ENCODE measurements at places on chromosomes 7 and 10.

GRCh38 chr10:51137756-51138529 lies 63.7 kb downstream of the PRKG1 start:
- no peak overlapping the region for H3K4me3 ChIP-seq
- no peak for DNase-seq
- H3K27me3 ChIP-seq = no peaks in the 10 kb centered on the region
- H3K27ac ChIP-seq = no peak overlapping the region
- H3K4me1 ChIP-seq = no peaks in the 10 kb centered on the region

GRCh38 chr7:100684534-100685042 lies 9.5 kb downstream of the GIGYF1 start:
- H3K27me3 ChIP-seq = no peaks in the 10 kb centered on the region
- DNase-seq = no peak
- no peak overlapping the region for H3K4me3 ChIP-seq
- H3K27ac ChIP-seq = no peak overlapping the region

DNA sequence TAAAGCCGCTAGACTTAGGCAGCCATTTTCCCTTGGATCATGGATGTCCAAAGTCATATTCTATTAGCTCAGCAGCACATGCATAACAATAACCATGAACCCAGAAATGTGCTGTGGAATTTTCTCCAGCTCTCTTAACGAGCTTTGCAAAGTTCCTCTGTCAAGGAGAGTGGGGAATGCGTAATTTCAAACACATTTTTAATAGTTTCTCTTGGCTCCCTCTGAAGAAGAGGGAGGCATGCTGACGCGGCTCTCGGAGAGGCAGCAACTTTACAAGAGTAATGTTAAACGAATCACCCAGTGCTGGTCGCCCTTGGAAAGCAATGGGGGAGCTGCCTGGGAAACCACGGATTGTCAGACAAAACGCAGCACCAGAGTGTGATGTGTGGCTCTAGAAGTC lies 114.8 kb downstream of the RAB18 start:
- no peak for DNase-seq
- H3K4me1 ChIP-seq = no peaks in the 10 kb centered on the region
- H3K36me3 ChIP-seq = no peaks in the 10 kb centered on the region
- no peak overlapping the region for H3K27ac ChIP-seq

- H3K27ac ChIP-seq = no peak overlapping the region
- DNase-seq = no peak
- no peak overlapping the region for H3K4me3 ChIP-seq
- no peaks in the 10 kb centered on the region for H3K4me1 ChIP-seq
Measured at GRCh38 chr7:90869335-90869734, 273.2 kb downstream of the CDK14 start.

GRCh38 chr7:74149603-74150002 lies 24.6 kb upstream of the EIF4H start:
- no peaks in the 10 kb centered on the region for H3K4me1 ChIP-seq
- DNase-seq = no peak
- no peaks in the 10 kb centered on the region for H3K36me3 ChIP-seq

- peaks cover 12% of the 10 kb centered on the region for H3K4me1 ChIP-seq
- H3K36me3 ChIP-seq = no peaks in the 10 kb centered on the region
- peak overlapping the region; percentile 11 for H3K27ac ChIP-seq
- no peak for DNase-seq
Measured at GRCh38 chr10:6300106-6300783, 97.5 kb downstream of the PFKFB3 start.

- no peak for DNase-seq
- H3K27ac ChIP-seq = no peak overlapping the region
- no peak overlapping the region for H3K4me3 ChIP-seq
- no peaks in the 10 kb centered on the region for H3K27me3 ChIP-seq
Measured at GRCh38 chr10:3525832-3526449, 259.1 kb downstream of the KLF6 start.

DNA sequence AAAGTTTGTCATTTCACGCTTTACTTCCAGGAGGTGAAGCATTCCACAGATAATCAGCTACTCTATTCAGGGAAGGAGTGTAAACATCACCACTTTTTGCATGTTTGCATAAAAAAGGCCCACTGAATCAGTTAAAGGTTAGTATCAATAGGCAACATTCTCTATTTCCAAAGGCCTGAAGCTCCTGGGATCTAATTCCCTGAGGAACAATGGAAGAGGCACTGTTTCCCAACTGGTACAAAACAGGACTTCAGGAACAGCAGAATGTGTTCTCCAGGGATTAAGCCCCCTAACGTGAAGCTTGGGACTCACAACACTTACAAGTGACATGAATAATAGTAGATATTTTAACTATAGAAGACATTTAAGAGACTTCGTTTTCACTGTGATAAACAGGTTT lies 6.1 kb downstream of the LRRN3 start:
- no peaks in the 10 kb centered on the region for H3K36me3 ChIP-seq
- H3K4me1 ChIP-seq = no peaks in the 10 kb centered on the region
- DNase-seq = peak; percentile 38
- no peak overlapping the region for H3K27ac ChIP-seq

DNA sequence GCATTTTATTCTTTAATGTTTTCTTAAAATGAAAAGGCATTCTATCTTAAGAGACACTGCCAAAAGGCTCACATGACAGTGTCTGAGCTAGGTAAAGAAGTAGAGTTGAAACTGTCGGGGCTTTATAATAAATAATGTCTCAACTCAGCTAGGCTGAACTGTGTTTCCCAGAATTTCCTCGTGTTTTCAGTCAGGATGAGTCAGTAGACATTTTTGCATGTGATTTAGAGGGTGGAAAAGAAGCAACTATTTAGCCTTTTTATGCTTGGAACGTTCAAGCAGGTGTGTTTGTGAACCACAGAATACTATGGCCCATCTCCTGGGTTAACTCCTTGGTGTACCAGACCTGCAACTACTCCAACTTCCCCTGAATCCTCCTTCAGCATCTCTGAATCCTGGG lies 23.4 kb upstream of the LIPA start:
- no peak for DNase-seq
- H3K27me3 ChIP-seq = no peaks in the 10 kb centered on the region
- H3K36me3 ChIP-seq = no peaks in the 10 kb centered on the region
- no peak overlapping the region for H3K4me3 ChIP-seq

DNA sequence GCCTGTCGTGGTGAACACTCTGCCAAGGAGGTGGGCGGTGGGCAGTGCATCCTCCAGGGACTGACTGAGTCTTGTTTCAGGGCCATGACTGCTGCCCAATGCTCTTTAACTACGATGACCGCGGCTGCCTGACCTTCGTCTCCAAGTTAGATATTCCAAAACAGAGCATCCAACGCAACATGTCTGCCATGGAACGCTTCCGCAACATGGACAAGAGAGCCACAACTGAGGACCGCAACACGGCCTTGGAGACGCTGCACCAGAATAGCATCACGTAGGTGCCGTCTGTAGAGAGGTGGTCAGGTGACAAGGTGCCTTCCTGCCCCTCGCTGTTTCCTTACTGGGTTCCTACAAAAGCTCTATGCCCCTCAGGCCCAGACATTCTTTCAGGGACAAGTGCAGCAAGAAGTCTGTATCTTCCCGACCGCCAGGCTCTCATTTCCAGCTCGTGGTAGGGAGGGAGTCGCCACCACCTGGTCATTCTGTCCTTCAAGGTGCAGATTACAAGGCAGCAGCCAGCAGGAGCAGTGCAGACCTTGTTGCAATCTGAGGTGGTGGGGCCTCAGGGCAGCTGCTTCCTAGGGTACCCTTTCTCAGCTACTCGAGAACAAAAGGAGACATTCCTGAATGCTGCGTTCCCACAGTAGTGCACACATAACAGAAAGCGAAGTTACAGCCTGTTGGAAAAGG lies 14.9 kb upstream of the ARPC1B start:
- DNase-seq = no peak
- peaks cover 13% of the 10 kb centered on the region for H3K4me1 ChIP-seq

DNA sequence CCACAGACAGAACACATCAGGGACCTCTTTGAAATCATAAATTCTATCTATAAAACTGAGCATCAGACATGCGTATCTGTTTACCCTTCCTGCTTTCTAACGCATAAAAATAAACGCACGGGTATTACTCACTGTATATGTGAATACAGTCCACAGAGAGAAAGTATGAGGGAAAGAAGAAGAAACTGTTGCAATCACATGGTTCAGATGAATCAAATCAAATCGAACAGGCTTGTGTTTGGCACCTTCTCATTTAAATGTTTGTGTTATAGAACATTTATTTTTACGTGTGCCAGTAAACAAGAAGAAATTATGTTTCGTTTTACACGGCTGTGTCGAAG lies 322.0 kb downstream of the FRMD4A start:
- H3K27me3 ChIP-seq = no peaks in the 10 kb centered on the region
- no peak for DNase-seq
- peaks cover 22% of the 10 kb centered on the region for H3K4me1 ChIP-seq
- peak overlapping the region; percentile 84 for H3K27ac ChIP-seq

GRCh38 chr7:84913731-84914130 lies 273.1 kb downstream of the SEMA3D start:
- H3K36me3 ChIP-seq = no peaks in the 10 kb centered on the region
- no peaks in the 10 kb centered on the region for H3K4me1 ChIP-seq
- H3K4me3 ChIP-seq = no peak overlapping the region
- DNase-seq = no peak
- H3K27ac ChIP-seq = no peak overlapping the region

DNA sequence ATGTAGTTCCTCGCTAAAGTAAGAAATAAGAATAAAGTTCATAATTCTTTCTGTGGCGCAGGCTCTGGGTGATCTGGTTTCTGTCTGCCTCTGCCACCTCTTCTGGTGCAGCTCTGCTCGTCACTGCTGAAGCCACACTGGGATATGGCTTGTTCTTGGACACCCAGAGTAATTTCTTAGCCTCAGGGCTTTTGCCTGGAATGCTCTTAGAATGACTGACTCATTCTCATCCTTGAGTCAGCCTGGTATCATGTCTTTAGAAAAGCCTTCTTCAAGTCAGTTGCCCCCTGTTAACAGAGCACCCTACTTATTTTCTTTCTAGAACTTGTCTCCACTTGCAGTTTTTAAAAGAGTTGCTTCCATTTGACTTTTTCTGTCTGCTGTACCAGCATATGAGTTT lies 2.0 kb downstream of the ZSCAN25 start:
- H3K27me3 ChIP-seq = no peaks in the 10 kb centered on the region
- no peak for DNase-seq
- H3K36me3 ChIP-seq = peaks cover 44% of the 10 kb centered on the region
- H3K4me1 ChIP-seq = peaks cover 4% of the 10 kb centered on the region

- no peaks in the 10 kb centered on the region for H3K27me3 ChIP-seq
- no peaks in the 10 kb centered on the region for H3K36me3 ChIP-seq
- H3K27ac ChIP-seq = no peak overlapping the region
- no peak overlapping the region for H3K4me3 ChIP-seq
Measured at GRCh38 chr10:54880996-54881395, 80.0 kb upstream of the PCDH15 start.

DNA sequence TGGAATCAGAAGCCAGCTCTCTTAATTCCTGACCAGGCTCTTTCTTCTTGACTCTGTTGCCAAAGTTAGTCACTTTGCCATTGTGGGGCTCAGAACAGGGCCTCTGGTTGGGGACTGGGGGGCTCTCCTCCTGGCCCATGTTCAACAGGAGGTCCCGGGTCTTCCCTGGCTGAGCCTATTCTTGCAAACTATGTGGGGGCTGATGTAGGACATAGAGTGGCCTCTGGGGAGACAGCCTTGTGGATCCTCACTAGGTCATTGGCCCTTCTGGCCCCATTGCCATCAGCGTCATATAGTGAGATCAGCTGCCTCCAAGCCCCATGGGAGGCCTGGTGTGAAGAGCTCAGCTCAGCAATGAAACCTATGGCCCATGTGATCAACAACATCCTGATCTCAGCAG lies 77.6 kb upstream of the LEP start:
- H3K27ac ChIP-seq = no peak overlapping the region
- no peak for DNase-seq
- no peak overlapping the region for H3K4me3 ChIP-seq

- peaks cover 39% of the 10 kb centered on the region for H3K36me3 ChIP-seq
- H3K4me1 ChIP-seq = peaks cover 6% of the 10 kb centered on the region
- no peak overlapping the region for H3K4me3 ChIP-seq
- no peak for DNase-seq
- no peak overlapping the region for H3K27ac ChIP-seq
- H3K27me3 ChIP-seq = no peaks in the 10 kb centered on the region
Measured at GRCh38 chr10:102517553-102517952, 13.8 kb downstream of the SUFU start.

GRCh38 chr7:112147793-112148361 lies 58.3 kb downstream of the DOCK4 start:
- no peaks in the 10 kb centered on the region for H3K27me3 ChIP-seq
- no peaks in the 10 kb centered on the region for H3K36me3 ChIP-seq
- peaks cover 14% of the 10 kb centered on the region for H3K4me1 ChIP-seq

DNA sequence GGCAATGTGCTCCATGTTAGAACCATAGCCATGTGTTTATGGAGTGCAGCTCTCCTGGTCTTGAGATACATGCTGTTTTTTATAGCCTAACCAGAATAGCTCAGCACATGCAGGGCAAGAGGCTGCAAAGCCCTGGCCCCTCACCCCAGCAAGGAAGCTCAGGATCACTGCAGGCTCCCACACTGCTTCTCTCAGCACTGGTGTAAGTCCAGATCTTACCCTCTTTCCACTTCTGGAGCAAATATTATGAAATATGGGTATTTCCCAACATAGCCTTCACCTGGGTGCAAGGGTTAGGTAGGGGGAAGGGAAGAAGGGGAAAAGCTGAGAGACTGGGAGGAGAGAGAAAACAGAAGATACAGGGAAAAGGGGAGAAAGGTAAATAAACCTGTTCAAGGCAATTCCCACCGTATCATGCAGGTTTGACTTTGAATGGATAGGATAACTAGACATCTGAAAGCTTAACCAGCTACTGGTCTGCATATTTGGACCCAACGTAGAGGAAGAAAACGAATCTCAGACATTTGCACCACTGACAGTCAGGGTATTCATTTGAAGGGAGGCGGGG lies 19.7 kb downstream of the SKIDA1 start:
- no peak for DNase-seq
- peaks cover 34% of the 10 kb centered on the region for H3K4me1 ChIP-seq
- no peak overlapping the region for H3K4me3 ChIP-seq
- H3K27me3 ChIP-seq = peaks cover 31% of the 10 kb centered on the region

Data from spinal cord (tissue), 10 donors.